Gastrocnemius medialis (tissue), 4 donors: ENCODE measurements at places on chromosomes 5 and 9. TPM values are rescaled to one million over a fixed set of nuclear protein-coding genes. Genes with fewer than 3 reads are reported as not detected.

DNA sequence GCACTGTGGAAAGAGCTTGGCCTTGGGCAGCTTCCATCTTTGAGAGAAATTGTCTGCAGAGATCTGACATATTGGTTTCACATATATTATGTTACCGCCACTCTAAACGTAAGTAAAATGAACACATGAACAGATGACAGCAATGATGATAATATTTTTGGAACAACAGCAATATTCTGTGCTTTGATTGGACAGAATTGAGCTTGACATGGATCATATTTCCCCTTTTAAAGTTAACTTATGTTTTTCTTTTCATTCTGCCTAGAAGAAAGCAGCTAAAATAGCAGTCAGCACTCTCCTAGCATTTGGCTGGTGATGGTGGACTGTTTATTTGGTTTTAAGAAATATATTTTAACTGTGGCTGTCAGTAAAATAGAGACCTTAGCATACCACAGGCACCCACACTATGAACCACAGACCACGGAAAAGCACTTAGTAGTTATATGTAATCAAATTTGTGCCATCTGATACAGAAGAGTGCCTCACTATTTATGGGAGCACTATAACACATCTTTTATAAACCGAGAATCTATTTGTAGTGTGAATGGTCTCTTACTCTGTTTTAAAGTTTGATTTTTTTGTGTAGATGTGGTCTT lies 1.8 kb upstream of the CFAP95 start:
- no peaks in the 10 kb centered on the region for H3K36me3 ChIP-seq
- no peaks in the 10 kb centered on the region for H3K4me1 ChIP-seq
- no peak overlapping the region for H3K27ac ChIP-seq

DNA sequence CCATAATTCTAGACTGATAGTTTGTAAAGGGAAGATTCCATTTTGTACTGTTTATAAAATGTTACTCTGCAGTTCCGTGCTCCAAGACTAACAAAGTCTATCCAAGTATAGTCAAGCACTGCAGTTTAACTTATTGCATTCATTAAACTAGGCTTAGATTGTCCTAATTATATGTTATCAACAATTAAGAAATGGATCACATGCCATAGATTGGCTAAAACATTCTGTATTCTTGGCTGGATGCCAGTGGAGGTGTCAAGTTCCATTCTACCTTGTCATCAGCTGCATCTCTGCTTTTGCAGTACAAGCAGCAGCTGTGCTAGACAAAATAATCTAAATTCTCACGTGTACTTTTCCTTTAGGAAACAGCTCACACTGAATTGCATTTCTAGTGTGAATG lies 69.4 kb upstream of the MEF2C start:
- H3K27me3 ChIP-seq = no peaks in the 10 kb centered on the region
- H3K36me3 ChIP-seq = no peaks in the 10 kb centered on the region
- H3K27ac ChIP-seq = peak overlapping the region; percentile 67
- H3K4me1 ChIP-seq = peaks cover 36% of the 10 kb centered on the region
- H3K4me3 ChIP-seq = peak overlapping the region; percentile 25

The C5orf58 gene
- total RNA-seq = not detected

- no peaks in the 10 kb centered on the region for H3K27me3 ChIP-seq
- no peak overlapping the region for H3K27ac ChIP-seq
- H3K4me1 ChIP-seq = no peaks in the 10 kb centered on the region
- no peaks in the 10 kb centered on the region for H3K36me3 ChIP-seq
- no peak for DNase-seq
- no peak overlapping the region for H3K4me3 ChIP-seq
These were observed 616.5 kb downstream of the PTPRD start for GRCh38 chr9:9996259-9996658.

DNA sequence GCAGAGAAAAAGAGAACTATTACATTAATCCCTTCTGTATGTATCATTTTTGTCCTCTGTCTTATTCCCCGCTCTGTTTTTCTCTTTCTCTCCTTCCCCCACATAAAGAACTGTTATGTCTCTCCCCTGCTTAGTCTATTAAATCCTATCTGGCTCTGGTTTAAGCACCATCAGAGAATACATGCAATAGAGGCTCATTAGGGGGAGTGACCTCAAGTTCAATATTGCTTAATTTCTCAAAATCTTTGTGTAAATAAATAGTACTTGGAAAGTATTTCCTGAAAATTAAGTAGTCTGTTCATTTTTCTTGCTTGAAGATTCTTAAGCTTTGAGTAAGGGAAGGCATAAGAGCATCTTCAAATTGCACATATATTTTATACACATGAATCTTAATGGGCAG lies 41.2 kb upstream of the FAM174A start:
- DNase-seq = no peak
- H3K27ac ChIP-seq = no peak overlapping the region
- no peak overlapping the region for H3K4me3 ChIP-seq

The PCDH12 gene
- total RNA-seq = 13.6 TPM

GRCh38 chr9:90904706-90905478 lies 103.3 kb downstream of the SYK start:
- no peak overlapping the region for H3K4me3 ChIP-seq
- no peaks in the 10 kb centered on the region for H3K36me3 ChIP-seq
- H3K4me1 ChIP-seq = no peaks in the 10 kb centered on the region
- H3K27me3 ChIP-seq = no peaks in the 10 kb centered on the region
- no peak overlapping the region for H3K27ac ChIP-seq
- DNase-seq = no peak

- H3K27ac ChIP-seq = no peak overlapping the region
- H3K4me3 ChIP-seq = no peak overlapping the region
- H3K27me3 ChIP-seq = no peaks in the 10 kb centered on the region
- DNase-seq = no peak
These were observed 210.8 kb downstream of the ADAMTSL1 start for GRCh38 chr9:18684593-18685317.
